ENCODE measurements at places on chromosomes 6 and 20.

DNA sequence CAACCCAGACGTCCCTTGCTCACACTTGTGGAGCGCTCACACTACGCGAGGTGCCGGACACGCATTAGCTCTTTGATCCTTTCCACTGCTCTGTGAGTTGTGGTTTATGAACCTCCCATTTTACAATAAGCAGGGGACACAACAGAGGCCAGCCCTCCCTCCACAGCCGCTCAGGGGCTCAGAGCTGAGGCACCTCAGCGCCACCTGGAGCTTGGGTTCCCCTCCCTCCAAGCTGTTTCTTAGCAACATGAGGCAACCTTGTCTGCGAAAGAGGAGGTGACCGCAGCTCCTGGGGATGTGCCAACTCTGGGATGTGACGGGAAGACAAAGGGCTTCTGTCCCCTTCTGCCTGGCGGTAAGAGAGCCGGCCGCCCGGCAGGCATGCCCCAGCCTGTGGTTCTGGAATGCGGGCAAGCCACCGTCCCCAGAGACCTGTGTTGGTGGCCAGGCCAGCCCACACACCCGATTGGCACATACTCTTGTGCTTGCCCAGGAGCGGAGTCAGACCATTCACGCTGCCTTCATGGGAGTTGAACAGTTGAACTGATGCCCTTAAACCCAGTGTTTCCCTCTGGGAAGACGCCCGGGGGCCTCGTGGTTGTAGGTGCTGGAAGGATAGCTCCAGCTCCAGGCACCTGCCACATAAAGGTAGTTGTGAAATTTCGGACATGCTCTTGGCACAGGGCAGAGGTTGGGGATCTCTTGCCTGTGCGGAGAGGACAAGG, 44.5 kb downstream of the RBM38 start:
- DNase-seq, result peak; percentile 79

DNA sequence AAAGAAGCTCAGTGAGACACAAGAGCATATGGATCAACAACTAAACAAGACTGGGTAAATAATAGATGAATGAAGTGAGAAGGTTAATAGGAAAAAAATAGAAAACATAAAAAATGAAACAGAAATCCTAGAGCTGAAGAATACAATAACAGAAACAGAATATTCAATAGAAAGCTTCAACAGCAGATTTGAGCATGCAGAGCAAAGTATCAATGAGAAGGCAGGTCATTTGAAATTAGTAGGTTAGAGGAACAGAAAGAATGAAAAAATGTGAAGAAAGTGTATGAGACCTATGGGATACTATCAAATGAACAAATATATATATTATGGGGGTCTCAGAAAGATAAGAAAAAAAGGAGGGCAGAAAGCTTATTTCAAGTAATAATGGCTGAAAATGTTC, 362.9 kb upstream of the POU3F2 start:
- DNase-seq, result no peak

DNA sequence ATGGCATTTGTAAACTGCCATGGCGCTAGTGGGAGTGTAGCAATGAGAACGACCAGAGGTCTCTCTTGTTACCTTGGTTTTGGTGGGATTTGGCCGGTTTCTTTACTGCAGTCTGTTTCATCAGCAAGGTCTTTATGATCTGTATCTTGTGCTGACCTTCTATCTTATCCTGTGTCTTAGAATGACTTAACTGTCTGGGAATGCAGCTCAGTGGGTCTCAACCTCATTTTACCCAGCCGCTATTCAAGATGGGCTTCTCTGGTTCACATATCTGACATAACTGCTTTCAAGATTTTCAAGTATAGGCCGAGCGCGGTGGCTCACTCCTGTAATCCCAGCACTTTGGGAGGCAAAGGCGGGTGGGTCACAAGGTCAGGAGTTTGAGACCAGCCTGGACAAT, 1.9 kb upstream of the SFT2D1 start:
- DNase-seq, result no peak

- DNase-seq, result no peak
Observed at GRCh38 chr6:24933266-24933665, 2.5 kb downstream of the RIPOR2 start.

DNA sequence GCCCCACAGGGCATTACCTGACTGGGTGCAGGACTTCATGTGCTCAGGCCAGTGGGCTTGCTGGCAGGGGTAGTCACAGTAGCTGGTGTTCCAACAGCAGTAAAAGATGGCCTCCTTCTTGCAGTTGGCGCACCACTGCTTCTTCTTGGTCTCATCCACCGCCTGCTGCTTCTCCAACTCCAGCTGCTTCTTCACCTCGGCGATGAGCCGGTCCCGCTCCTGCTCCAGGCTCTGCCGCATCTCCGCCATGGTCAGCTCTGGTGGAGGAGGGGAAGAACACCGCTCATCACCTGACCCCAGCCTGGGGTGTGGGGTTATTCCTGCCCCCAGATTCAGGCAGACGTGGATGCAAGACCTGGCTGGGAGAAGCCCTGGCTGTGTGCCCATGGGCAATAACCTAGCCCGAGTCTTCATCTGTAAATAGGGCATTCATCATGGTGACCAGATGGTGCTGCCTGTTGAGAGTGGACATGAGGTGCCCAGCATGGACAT, 132.2 kb downstream of the ZMYND8 start:
- no peak for DNase-seq

DNA sequence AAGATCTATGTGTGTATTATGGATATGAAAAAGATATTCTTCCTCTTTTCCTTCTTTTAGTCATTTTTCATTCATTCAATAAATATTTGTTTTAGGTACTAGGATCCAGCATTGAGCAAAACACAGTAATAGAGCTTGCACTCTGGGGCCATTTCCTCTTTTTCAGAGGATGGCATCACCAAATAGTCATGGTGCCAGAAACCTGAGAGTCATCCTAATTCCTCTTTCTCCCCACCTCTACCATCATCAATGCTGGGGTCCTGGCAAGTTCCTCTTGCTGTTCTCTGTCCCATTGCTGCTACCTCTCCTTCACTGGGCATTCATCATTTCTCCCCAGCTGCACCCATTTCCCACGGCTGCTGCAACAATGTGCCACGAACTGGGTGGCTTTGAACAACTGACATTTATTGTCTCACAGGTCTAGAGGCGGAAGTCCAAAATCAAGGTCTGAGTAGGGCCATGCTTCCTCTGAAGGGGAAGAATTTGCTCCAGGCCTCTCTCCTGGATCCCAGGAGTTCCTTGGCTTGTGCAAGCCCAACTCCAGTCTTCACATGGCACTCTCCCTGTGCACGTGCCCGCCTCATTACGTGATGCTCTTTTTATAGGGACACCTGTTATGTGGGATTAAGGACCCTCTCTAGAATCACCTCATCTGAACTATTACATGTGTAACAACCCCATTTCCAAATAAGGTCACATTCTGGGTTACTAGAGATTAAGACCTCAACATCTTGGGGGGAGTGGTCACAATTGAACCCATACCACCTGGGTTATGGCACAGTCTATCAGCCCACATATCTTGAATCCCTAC, 9.5 kb upstream of the IGF2R start:
- no peak for DNase-seq

DNA sequence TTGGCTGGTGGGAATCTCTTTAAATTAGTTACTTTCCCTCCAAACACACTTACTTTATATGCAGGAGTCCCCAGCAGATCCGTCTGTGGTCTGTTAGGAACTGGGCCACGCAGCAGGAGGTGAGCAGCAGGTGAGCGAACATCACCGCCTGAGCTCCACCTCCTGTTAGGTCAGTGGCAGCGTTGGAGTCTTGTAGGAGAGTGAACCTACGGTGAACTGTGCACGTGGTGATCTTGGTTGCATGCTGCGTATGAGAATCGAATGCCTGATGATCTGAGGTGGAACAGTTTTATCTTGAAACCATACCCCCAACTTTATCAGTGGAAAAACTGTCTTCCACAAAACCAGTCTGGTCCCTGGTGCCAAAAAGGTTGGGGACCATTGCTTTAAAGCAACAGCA, 5.0 kb downstream of the SERPINB6 start:
- DNase-seq, result no peak

DNA sequence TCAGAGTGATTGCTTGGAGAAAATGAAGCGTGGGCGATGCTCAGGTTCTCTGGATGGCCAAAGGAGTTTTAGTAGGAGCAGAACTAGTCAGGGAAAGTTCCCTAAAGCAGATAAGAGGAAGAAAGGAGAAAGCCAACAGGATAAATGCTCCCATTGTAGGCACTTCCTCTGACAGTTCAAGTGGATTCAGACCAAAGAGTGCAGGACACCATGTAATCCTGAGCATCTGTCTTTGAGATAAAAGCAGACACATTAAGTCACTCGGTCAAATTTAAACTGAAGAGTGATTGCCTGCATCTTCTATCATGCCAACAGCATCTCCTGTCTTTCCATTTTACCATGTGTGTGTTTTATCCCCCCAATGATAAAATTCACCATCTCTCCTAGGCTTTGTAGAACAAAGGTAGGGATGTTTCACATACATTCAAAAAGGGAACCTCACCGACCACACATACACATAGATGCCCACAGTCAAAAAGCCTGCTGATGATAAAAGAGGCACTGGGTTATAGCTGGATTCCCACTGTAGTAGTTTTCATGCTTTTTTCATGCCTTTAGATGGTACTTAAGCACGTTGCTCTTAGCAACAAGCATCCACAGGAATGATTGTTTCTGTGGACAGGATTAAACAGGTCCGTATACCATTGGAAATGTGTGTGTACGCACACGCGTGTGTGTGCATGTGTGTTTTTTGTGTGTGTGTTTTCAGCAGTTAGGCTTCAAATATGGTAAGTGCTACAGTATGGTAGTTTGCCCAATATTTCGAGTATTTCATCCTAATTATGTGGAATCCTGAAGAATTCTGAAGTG, 7.0 kb downstream of the GRIK2 start:
- DNase-seq, result no peak

DNA sequence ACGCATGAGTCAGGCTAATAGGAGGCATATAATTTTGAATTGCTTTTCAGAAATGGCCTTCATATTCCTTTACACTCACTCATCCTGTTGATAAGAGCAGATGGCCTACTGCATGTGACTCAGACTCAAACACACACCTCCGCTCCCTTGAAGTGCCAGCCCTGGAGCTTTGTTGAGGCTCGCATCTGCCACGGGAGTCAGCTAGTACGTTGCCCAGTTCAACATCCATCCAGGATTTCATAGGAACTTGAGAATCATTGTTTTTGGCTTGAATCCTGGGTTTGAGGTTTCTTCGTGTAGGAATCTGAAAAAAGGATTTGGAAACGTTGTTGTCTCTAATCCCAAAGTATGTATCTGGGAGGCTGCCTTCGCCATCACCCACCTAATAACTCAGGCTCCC, 87.4 kb upstream of the JAG1 start:
- no peak for DNase-seq

GRCh38 chr6:69072796-69073195, 437.7 kb downstream of the ADGRB3 start:
- DNase-seq, result no peak

DNA sequence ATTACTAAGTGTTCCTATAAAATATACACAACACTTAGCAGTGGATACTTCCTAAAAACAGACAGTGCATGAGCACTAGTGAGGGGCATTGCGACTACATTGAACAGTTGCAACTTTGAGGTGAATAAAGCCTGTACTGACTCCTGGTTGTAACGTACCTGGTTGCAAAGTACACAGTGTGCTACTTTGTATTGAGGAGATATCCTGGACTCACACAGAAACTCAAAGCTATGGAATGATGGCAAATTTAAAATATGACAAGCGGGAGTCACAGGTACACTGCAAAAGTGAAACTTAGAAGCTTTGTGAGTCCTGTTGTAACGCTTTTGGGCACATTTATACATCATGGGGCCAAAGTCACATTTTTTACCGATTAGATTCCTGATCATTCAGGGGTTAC, 55.6 kb upstream of the HLA-A start:
- DNase-seq, result no peak

GRCh38 chr6:158647501-158647900, 2.4 kb upstream of the SYTL3 start:
- DNase-seq, result no peak

DNA sequence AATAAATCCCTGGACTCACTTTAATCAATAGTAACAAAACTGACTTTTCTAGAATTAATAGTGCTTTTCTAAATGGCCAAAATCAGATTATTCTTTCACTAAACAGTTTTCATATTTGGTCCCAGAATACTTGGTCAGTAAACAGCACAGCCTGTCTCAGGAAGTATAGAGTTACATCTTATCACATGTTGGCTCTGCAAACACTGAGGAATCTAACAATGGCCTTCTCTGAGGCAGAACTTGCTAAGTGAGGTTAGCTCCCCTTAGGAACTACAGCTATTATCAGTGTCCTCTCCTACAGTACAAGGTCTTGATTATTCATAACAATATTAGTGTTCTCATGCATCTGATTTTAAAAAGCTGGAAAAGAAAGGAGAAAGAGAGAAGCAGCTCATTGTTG, 1622.8 kb downstream of the HACE1 start:
- no peak for DNase-seq

- DNase-seq, result no peak
Observed at GRCh38 chr6:100121854-100122609, 128.0 kb upstream of the MCHR2 start.

DNA sequence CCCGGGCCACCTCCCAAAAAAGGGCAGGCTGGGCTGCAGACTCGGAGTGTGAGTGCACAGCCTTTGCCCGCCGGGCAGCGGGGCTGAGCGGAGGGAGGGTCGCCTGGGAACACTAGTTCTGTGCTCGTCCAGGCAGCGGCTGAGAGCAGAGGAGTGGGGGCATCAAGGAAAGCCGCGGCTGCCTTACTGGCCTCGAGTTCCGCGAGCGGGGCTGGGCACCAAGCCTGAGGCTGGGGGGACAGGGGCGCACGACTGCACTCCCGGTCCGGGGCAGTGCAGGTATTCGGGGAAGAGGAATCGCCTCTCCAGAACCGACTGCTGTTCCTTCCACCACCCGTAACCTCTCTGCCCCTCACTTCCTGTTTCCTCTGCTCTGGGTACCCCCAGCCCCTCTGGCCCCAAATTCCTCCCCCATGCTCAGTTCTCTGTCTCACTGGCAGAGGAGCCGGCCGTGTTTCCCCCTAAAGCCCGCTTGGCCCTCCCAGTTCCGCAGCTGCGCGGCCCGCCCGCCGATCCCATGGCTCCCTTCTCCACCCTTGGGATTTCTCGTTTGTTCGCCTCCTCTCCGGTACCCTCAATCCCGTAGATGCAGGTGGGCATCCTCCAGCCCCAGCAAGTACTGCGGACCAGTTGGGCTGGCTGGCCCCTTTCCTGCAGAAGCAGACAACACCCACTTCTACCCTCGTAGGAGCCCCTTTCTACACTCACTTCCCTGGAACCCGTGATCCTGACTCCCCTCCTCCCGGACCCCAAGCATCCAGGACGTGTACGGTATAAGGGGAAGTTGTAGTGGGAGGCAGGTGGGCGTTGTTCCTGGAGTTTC, 5.1 kb downstream of the RING1 start:
- peak; percentile 29 for DNase-seq

DNA sequence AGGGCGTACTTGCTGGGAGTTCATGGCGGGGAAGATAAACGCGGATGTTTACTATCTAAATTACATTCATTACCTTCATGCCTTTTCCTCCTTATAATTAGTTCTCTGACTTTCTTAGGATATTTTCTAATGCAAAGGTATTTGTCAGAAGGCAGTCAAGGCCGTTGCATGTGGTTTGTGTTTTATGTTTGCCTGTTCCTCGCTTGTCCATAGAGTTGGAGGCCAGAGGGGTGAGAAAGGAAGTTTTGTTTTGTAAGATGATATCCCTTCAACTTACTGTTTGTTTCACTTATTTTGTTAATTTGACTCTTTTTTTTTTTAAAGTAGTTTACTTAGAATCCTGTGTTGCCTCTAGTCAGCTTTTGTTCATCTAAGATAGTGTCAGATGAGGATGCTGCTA, 4.0 kb upstream of the CCN2 start:
- DNase-seq, result no peak

All from pancreas (tissue), 10 donors.